ENCODE measurements at places on chromosomes 3 and 15.

- no peak for DNase-seq
Observed at GRCh38 chr3:190877925-190878324, 15.4 kb upstream of the GMNC start.

DNA sequence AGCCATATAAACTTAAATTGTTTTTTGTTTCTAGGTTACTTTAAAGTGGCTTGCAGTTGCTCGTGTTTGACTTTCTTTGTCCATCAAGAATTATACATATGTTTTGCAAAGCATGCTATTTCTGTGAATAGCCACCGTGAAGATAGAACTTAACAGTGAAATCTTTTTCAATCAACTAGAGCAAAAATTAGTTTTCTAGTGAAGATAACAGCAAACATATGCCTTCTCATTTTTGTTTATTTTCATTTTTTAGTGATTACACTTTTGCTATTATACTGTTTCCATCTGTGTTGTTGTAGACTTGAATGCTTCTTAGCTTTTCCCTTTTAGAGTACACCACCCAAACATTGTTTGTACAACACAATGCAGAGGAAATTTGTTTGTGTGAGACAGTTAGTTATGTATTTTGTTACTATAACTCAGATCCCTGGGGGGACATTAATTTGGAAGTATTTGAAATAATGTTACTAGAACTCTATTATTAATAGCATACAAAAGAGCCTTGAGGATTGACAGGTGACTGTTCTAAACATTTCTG, 62.8 kb downstream of the CRYBG3 start:
- no peak for DNase-seq

DNA sequence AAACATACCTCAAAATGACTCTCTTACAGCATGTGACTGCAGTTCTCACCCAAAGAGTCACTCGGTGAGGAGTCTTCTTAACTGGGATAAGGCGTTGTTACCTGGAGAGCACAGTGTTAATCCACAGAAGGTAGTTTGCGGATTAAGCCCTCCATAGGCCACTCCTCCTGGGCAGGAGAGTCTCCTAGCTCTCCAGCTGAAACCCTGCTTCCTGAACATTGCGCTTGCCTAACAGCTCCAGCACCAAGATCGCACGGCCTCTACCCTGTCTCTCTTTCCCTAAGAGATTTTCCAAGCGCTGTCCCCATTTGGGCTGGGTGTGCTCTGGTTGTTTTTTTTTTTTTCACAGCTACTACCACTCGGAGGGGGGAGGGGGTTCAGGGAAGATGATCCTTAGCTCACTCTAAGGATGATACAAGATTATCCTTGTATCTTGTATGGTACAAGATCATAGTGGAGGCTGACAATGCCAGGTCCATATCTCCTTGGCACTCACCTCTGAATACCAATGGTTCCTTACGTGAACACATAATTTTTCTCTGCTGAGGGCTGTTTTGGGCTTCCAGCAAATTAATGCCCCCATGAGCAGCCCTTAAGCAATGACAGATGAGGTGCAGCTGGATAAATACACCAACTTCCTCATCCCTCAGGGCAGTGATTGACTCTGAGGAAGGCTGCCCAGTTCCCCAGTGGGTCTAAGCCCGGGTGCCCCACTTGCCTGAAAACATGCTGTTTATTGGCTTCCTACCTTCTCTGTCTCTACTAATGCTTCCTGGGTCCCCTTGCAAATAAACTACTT, 185.2 kb upstream of the TSC22D2 start:
- no peak for DNase-seq

DNA sequence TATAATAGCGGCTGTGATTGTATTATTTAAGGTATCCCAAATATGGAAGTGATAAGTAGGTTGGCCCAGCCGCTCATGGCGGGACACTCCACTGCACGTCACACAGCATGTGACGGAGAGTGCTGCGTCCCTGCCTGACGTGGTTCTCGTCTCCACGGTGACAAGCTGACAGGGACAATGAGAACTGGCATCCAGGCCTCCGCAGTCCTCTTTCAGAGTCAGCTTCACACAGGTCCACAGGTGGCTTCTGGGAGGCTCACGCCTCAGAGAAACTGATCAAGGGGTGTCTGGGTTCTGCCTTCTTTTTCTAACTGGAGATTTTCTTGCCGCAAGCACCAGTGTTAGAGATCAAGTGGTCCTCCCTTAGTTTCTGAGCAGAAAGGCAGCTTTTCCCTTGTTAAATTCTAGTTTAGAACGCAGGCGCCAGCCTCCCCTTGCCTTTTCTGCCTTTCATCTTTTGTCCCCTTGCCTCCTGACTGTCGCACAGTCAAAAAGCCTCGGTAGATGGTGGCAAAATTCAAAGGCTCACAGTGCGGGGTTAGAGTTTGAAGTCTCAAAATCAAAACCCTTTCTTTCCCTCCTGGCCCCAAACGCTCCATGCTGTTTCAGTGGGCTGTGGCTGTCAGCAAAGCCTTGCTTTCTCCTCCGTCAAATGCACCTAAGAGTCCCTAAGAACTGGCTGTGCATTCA, 120.9 kb downstream of the ATP10A start:
- DNase-seq = no peak

GRCh38 chr3:196194542-196194915, 16.7 kb downstream of the ZDHHC19 start:
- no peak for DNase-seq

DNA sequence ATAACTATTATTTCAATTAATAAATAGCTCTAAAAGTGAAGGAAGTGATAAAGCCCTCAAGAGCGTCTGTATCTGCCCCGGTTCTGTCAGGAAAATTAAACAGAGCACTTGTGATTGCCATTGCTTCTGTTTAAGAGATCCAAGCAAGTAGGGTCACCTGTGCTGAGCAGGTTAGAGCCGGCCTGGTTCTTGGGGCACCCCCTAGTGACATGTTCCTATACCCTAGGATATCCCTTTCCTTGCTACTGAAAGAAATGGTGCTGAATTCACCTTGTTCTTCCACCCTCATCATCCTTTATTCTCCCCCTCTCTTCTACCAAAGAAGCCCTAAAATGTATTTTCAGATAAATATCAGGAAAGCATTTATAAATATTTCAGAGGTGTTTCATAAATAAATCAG, 323.5 kb downstream of the RORA start:
- DNase-seq = no peak

DNA sequence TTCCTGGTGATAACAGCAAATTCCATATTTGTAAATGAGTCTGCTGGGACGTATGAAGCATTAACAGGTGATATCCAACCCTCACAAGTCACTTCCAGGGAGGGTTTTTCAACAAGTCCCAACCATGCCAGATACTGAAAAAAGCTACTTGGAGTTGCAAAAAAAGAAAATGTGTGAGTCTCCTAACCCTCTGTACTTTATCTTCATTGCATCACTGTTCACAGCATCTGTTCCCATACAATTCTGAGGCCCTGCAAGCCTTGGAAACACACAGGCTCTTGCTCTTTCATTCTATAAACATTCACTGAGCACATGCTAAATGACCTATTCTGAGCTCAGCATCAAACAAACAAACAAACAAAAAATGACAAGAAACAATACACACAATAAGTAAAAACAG, 120.8 kb downstream of the RFTN1 start:
- no peak for DNase-seq

- no peak for DNase-seq
Observed at GRCh38 chr3:139577909-139578308, 38.4 kb upstream of the RBP1 start.

DNA sequence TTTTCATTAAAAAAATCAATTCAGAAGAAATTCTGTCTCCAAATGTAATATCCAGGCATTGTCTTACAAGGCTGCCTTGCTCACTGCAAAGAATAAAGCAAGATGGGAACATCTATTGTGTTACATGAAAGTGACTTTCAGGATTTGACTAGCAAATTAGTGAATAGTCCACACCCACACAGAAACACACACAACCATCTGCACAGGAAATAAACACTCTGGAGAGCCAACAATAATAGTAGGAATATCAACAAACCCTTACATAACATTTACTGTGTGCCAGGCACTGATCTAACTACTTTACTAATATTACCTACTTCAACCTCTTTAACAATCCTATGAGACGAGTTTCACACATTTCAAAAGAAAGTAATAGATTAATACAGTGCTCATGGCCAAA, 28.9 kb upstream of the ZNF385D start:
- no peak for DNase-seq

GRCh38 chr3:65020281-65021160, 332.7 kb upstream of the ADAMTS9 start:
- no peak for DNase-seq

- DNase-seq = no peak
Observed at GRCh38 chr15:43346305-43346704, 15.9 kb upstream of the LCMT2 start.

DNA sequence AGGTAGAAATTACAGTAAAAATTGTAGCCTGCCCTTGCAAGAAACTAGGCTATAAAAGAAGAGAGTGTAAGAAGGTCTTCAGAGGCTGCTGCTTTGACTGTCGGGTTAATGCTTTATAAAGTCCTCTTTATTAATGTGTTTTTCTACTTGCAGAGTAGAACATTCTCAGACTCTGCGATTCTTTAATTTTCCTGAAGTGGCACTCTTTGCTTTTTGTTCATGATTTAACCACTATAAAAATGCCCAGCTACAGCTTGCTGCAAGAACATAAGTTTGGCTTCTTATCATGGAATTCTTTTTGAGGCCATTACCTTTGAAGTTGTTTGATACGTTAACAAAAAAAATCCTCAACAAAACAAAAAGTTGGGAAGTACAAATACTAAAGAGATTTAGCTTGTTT, 33.8 kb downstream of the MFSD1 start:
- no peak for DNase-seq

DNA sequence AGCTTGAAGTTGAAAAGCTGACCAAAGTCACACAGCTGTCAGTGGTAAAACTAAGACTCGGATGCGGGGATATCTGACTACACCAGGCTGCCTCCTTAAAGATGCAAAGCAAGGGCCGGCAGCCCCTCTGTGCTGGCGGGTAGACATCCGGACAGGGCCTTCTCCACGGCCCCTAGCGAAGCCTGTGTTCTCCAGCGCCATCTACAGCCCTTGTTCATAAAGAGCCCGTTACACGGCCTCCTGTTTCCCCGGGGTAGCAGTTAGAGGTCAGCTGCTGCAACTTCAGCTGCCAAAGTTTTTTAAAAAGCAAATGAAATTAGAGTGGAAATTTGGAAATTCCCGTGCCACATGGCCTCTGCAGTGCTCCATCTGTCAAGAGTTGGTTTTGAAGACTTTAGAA, 383.0 kb downstream of the TBL1XR1 start:
- DNase-seq = no peak

GRCh38 chr3:190375246-190375645, 12.7 kb upstream of the CLDN16 start:
- no peak for DNase-seq

DNA sequence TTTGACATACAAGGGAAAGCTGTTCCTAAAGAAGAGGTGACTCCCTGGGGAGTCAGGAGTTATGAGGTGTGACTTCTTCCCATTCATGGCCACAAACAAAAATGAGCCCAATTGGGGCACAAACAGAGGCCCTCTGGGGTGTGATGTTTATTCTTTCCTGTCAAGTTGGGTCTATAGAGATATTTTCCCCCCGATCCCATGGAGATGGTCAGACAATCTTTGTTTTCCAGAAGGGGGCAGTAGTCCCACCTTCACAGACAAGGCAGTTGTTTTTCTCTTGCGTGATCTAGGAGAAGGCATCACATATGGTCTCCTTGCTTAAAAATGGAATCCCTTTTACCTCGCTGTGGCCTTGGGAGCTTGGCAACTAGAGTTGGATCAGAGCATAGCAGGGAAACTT, 110.3 kb downstream of the MFSD1 start:
- no peak for DNase-seq

DNA sequence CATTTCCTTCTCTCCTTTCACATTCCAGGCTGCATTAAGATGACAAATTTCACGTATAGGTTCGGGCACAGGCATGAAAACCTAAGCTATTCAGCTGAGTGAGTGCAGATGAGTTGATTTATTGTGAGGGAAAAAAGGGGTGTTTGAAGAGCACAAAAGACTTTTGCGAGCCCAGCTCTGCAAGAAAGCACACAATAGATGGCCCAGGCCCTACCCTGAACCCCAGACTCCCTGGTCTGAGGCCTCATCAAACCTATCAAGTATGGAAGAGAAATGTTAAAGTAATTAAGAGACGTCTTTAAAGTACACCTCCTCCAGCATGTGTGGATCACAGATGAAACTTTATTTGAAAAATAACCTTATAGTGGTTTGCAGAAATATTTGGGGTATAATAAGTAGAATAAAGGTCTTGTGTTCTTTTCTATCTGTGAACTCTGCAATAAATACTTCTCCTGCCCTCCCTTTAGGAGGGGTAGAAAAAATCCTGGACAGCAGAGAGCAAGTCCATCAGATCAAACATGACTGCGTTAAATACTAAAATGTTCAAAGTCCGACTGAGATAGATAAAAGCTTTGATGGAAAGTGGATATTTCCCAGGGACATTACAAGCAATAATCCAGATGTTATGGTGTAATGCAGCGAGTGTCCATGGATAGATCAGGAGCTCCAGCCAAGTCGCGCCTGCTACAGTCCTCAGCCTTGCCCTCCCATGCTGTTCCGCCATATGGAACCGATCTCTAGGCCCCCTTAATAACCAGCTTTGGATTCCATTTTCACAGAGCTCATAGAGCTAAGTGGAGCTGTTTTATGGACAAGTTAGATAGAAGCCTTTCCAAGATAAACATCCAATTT, 121.5 kb downstream of the MCTP2 start:
- DNase-seq = no peak

- no peak for DNase-seq
Observed at GRCh38 chr15:72116731-72117485, 1.0 kb downstream of the MYO9A start.

DNA sequence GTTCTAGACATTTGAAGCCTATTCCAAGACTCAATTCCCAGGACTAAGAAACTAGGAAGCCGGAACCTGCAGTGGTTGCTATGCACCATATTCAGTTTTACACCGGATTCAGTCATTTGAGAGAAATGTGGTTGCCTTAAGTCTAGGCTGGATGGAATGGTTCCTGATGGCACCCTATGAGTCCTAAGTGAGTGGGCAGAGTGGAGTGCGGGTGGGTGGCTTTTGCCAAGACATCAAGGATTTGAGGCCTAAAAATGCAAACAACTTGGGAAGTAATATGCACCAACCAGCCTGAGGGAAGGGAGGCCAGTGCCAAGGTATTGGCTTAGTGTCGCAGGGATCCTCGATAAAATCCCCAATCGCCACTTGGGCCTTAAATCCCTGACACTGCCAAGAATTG, 4.2 kb upstream of the CD276 start:
- DNase-seq = no peak

GRCh38 chr3:183984749-183985729, 32.6 kb downstream of the ABCC5 start:
- DNase-seq = no peak

- DNase-seq = no peak
Observed at GRCh38 chr3:18559331-18559842, 134.2 kb upstream of the SATB1 start.

Data from NCI-H187 treated with DMSO at 0.1 percent for 48 hours (cell line).